ENCODE measurements at places on chromosomes 4 and X.

DNA sequence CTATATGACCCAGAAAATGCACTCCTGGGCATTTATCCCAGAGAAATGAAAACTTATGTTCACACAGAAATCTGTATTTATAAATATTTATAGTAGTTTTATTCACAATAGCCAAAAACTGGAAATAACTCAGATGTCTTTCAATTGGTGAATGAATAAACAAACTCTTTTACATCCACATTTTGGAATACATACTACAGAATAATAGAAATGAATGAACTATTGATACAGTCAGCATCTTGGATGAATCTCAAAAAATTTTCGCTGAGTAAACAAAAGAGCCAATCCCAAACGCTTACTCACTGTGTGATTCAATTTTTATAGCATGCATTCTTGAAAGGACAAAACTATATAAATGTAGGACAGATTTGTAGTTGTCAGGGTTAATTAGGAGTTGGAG lies 75.1 kb upstream of the HTR2C start:
- no peak for DNase-seq

- DNase-seq: no peak
Observed at GRCh38 chrX:96861218-96861617, 22.5 kb upstream of the RPA4 start.

DNA sequence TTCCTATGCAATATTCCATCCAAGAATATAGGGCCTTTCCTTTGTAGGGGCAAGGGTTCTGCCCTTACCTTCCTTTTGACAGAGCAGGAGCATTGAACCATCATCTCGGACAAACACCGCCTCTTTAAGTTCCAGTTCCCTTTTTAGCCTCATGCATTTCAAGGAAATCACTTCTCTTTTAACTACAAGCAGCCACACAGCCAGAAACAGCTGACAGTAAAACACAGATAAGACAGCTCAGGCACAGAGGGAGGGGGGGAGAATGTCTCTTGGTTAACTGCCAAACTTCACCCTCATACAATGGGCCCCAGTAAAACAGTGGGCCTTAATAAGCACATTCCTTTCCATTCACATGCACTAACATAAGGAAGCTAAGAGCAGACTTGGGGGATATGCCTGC lies 648.3 kb downstream of the GABRG1 start:
- no peak for DNase-seq

GRCh38 chr4:75494563-75494962 lies 19.6 kb downstream of the RCHY1 start:
- DNase-seq: peak; percentile 38

DNA sequence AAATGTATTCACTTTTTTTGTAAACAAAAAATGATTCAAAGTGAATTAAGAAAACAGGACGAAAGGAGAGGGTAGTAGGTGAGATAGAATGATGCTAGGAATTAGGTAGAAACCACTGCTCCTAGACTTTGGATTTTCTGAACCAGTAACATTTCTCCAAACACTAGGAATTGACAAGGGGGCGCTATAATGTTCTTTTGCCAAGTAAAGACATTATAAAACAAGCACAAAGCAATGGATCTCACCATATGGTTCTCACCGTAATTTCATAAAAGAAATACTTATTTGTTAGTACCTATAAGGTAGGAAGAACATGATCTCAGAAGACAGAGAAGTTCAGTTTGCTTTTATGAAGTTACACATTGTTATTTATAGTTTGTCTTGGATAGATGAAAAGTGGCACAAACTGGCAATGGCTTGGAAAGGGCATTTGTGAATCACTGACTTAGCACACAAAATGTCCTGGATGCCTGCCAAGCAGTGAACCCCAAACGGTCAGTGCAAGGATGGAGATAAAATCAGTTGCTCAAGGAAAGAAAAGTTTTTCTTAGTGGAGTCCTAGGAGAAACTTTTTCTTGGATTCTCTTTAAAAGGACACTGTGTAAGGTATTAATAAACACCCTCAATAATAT lies 8.1 kb upstream of the TBC1D1 start:
- DNase-seq: no peak

Measured in fibroblast of skin of right quadriceps (primary cell).